ENCODE measurements at places on chromosomes 2 and 18.

DNA sequence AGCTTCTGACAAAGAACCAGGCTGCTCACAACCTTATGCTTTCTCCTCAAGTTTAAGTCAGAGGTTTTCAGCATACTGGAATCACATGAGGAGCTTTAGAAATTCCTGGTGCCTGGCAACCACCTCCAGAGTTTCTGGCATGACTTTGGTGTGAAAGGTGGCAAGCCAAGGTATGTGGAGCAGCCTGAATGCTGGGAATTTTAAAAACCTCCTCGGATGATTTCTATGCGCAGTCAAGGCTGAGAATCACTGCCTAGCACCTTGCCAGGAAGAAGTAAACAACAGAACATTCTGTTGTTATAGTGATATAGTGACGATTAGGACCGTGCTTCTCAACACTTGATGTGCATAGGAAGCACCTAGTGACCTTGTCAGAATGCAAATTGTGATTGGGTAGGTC lies 11.7 kb downstream of the CCBE1 start:
- no peak for DNase-seq

DNA sequence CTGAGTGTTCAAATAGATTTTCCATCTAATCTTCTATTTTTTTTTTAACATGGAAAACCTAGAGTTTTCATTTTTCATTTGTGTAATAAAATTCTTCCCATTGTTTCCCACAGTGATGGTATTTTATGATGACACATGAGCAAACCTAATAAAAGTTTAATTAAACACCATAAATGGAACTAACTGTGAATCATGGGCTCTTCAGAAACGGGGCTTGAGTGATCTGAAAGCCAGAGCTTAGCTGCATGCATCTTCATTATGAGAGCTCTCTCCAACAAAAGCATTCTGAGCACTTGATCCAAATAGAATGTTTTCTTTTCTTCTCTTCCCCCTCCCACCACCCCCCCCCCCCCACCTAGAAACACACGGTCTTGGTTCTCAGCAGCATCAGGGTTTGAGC lies 82.1 kb upstream of the REV1 start:
- DNase-seq = no peak

DNA sequence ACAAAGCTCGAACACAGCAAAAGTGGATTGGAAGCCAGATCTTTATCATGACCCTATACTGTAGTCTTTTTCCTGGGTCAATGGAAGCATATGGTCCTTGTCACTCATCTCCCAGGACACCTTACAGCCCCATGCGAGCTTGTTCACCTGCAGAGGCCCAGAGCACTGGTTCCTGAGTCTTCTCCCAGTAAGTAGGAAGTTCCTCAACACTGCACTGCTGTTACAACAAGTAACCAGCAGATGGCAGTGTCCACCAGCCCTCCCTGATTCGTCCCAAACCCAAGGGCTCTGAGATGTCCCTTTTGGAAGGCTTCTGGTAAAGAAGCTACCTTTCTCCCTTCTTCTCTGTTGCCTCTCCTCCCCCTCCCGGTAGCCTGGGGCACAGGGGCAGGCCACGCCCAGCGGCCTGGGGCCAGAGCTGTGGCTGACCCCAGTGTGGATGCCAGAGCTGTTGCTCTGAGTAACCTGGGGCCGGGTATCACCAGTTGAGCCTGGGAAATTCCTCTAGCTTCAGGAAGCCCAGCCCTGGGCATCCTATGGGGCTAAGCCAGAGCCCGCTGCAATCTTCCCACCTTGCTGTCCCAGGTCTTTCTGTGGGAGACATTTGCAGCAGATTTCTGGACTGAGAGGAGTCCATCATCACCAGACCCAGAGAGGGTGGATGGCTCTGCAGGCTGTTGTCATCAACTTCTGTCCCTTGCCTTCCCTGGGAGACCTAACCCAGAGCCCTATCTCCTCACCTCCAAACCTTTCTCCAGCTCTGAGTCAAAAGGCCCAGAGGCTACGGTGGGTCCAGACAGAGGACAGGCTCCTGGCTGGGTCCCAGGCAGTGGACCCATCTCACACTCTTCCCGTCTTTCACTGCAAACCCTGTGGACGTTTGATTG lies 5.3 kb upstream of the GDF7 start:
- peak; percentile 33 for DNase-seq

DNA sequence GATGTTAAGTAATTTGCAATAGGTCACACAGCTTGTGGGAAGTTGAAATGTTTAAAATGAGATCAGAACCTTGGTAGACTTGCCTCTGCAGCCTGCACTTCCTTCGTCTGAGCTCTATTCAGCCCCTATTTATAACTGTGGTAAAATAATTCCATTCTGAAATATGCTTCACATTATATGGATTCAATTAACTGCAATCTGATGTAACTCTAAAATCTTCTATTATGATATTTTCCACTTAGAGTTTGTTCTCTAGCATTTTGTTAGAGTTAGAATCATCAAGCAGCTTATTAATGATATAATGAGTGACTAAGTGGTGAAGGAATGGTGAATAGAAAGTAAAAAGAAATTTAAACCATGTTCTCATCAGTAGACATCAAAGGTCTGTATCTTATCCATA lies 139.6 kb upstream of the ARHGAP28 start:
- no peak for DNase-seq

DNA sequence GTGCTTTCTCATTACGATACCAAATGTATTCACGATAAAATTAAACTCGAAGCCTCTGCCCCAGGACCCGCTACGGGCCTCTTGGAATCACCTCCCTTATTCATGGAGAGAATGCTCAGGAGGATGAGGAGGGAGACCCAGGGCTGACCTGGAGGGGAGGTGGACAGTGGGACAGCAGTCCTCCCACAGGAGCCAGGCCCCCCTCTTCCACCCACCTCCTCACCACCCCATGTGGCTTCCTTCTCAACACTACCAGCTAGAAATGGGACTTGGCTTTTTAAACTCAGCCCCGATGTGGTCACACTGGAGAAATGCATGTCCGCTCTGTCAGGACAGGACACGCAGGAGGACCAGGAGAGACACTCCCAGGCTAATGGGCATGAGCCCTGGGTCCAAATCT lies 147.9 kb upstream of the ID2 start:
- no peak for DNase-seq

DNA sequence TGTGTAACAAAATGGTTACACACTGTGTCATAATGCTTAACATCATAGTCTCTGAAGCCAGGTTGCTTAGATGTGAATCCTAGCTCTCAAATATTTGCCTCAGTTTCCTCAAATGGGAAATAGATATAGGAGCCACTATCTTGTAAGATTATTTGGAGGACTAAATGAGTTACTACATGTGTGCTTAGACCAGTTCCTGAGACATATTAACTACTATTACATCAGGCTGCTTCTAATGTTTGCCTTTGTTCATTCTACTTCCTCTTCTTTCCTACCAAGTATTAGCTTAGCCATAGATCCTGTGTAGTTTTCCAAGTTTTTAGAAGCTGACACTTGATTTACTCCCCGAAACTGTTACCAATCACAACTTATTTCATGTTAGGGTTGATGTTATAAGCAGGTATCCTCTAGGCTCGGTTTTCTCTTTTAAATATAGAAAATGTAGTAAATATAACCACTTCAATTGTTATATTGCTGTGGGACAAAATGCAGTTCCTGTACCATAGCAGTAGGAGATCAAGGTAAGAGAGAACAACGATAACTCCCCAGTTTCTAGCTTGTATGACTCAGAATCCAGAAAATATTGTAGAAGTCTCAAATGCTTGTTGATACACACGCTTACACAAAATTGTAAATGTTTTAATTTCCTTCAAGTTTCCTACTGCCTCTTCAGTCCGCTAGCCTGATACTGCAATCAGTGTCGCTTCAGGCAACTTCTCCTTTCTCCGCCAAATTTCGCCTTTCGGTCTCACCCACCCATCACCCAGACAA lies 751 bp upstream of the DNAJC10 start:
- DNase-seq = peak; percentile 51

GRCh38 chr2:236047886-236048540 lies 120.2 kb downstream of the GBX2 start:
- no peak for DNase-seq

DNA sequence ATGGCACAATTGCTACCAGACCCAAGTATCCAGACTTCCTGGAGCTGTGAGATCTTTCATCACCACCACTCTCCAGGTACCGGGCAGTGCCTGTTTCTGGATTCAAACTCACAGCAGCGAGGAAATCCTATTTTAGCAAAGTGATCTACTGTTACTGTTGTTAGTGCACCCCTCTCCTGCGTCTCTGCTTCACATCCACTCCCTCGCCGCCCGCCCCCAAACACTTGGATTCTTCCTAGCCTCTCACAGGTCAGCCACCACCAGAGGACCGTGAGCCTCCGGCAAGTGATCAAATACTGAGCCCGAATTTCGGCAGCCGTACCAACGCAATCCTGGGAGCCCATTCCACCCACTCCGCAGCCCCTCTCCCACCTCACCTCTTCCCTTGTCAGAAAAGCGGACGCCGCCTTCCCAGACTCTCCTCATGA lies 519 bp downstream of the METTL4 start:
- DNase-seq = peak; percentile 73

GRCh38 chr2:132417430-132418035 lies 928 bp downstream of the GPR39 start:
- DNase-seq = no peak

DNA sequence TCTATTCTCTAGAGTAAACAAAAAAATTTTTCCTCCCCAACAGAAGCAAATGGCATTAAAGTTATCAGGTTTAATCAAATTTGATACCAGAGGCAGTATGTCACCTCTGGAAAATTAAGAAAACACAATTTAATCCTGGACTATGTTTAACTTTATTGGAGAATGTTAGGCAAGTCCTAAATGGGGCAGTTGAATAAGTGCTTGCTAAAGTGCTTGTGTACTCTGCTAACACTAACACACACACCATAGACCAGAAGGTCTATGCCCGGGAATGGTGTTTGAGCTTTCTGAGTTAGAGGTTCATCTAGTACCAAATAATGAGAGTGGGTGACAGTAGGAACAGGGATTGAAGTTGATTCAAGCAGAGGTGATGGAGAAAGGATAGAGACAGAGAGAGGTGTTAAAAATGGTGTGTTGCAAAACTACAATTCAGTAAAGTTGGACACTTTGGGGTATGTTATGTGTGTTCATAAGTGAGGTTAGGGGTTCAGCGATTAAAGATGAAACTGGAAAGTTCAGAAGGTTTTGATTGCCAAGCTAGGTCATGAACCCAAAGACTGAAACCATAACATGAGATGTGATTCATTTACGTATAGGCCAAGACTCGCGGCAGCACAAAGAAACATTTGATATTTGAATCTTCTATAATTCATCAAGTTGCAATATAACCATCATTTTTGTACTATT lies 40.5 kb upstream of the PEX13 start:
- no peak for DNase-seq

DNA sequence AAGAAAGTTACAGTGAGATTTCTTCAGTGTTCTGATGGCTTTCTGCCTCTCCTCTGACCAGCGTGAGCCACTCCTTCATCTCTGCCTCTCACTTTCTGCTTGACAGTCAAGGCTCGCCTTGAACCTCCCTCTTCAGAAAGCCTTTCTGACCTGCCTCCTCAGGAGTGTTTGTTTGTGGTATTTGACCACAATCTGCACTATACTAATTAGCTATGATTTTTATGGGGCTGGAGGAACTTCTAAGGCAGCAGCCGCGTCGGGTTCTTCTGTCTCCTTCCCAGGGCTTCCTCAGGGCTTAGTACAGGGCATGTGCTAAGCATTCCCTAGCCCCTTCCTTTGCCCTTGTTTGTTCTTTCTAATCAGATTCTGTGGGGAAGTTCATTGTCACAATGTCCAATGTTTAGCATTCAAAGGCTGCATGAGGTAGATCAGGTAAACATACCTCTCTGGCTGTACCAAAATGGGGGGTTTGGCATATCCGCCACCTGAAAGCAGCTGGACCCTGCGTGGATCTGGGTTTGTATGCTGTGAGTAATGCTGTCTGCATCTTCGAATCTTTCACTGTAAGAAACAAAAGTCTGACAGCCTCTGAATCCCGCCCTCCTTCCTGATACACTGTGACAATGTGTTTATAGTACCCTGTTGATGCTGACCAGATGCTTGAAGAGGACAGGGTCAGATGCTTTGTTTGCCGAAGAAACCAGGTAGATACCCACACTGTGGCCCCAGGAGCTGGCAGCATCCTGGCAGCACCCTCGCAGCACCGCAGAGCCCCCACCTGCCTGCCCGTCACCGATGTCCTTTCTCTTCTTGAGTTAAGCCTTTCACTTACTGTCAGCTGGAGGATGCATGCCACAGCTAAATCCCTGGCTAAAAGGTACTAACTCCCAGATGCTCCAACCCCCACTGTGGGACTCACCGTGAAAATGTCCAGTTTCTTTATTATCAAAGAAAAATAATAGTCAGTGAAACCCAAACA lies 260.8 kb upstream of the HDAC4 start:
- DNase-seq = no peak

DNA sequence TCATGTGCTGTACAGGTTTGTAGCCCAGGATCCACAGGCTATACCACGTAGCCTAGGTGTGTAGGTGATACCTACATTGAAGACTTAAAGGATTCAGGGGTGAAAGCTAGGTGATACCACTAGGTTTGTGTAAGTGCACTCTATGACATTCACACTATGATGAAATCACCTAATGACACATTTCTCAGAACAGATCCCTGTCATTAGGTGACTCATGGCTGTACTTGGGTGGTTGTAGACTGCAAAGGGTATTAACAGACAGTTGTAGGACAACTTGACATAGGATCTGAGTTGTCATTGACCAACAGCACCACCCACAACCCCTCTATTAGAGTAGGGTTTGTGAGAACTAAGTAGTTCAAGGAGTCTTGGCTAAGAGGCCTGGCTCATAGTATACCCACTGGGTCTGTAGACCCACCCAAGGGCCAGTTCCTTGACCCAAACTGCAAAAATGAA lies 27.7 kb upstream of the SMCHD1 start:
- peak; percentile 66 for DNase-seq

- DNase-seq = no peak
These were observed 111.9 kb downstream of the EPC2 start for GRCh38 chr2:148756292-148756975.
